ENCODE measurements at places on chromosomes 2 and 18.
A peak's percentile ranks its signal among the peaks of the same experiment; 100 is the strongest.

DNA sequence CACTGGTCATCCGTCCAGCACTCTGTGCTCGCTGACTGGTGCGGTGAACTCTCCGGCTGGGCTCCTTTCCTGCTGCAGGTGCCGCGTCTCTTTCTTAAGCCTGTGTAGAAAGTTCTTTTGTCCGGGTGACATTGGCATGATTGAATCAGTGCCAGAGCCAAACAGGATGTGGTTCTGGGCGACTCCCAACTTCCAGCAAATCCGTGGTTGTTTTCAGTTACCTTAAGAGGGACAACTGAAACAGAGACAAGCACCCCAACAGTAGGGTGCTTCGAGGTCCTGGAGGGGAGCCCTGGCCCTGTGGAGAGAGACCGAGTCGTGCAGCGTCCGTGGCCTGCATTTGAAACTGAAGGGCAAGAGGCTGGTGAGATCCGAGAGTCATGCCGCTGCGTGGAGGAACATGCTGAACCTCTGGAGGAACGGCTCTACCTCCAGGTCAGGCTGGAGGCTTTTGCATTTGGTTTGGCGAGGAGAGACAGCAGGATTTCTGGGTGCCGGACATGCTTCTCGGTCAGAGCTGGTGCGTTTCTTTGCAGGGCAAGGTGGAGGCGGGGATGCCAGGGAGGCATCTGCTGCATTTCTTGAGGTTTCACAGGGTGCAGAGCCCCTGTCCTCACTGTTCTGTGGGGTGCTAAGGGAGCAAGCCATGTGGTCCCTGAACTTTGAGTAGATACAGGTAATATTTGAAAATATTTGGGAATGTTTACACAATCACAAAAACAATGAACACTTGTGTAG lies 26.8 kb downstream of the SH3BP4 start:
- DNase-seq, result no peak

DNA sequence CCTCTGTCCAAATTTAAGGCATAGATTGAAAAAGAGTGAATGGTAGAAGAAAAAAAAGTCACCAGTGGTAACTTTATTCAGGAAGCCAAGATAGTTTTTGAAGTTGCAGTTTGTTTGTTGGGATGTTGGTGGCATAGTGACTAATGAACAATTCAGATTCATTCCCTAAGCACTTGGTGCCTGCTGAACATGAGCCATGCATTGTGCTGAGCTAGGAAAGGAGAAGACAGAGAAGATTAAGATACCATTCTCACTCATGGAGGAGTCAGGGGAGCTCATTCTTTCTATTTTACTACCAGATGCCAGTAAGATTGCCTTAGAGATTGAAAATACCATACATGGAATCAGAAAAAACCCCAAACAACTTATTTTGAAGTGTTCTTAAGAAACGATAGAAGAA lies 25.1 kb downstream of the MEIS1 start:
- no peak for DNase-seq

DNA sequence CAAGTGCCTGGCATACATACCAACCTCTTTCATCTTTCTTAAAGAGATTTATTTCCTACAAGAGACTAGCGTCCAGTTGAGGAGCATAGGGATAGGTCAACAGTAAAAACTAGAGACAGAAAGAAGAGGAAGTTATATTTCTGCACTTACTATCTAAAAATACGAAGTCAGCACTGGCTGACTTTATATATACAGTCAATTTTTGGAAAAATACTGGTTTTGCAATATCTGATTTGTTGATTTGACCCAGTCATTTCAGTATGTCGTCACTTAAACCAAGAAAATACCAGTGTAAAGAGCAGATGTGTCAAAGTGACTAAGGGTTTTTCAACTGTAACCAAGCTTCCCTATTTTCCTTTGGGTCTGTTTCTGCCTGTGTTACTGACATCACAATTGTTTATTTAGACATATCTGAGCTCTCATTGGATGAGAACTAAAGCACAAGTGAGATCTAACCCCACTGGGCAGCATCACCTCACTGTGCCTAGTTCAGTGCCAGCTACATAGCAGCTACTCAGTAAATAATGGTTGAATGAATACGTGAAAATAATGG lies 23.0 kb downstream of the CYTIP start:
- peak; percentile 68 for DNase-seq

GRCh38 chr2:38149531-38149930 lies 73.6 kb upstream of the CYP1B1 start:
- DNase-seq, result no peak

DNA sequence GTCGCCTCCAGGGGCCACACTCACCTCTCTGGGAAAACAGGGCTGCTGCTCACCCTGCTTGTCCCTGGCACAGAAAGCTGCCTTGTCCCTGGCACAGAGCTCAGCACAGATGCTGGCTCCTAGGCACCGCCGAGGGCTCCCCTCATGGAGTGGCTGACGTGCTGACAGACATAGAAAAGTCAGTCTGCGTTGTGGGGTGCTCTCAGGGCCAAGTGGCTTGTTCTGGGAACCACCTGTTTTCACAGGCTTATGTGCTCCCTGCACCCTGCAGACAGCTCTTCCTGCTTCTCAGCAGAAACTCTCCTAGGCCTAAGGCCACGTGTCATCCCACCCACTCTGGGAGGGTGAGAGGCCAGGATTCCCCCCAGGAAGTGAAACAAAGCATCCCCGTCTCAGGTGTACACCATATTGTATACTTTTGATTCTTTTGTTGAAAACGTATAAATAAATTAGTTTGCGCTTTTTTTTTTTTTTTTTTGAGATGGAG lies 84.7 kb upstream of the TMEM200C start:
- DNase-seq, result no peak

DNA sequence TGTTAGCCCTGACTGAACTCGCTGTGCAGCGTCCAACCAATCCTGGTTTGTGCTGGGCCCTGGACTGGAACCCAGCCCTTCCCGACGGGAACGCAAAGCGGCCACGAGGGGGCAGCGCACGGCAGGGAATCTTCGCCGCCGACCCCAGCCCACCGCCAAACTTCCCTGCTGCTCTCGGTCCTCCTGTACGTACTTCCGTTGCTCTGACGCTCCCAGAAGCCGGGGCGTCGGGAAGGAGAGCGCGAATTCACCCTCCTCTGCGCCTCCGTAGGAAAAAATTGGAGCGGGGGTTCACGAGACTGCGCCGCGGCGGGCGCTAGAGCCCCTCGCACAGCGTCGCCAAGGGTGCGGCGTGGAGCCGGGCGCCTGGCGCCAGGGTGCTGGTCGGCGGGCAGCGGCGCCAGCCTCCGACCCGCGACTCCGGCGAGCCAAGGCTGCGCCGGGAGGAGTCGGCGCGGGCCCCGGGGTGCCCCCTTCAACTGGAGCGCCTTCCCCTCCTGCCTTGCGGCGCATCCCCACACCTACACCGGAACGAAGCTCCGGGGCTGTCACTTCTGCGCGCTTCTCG lies 873 bp upstream of the SH3RF3 start:
- peak; percentile 60 for DNase-seq

DNA sequence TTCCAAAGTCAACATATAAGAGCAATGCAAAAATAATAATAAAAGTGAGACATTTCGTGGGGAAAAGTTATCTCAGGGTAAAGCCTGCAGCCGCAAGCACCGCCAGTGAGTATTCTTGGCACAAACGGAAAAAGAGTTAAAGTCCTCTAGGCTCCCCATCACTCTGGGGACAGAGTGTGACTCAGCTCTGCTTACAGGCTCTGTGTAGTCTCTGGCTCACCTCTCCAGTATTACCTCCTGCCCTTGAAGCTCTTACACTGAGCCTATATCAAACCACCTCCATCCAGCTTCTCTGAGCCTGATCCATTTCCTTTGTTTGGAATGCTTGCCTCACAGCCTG lies 55.5 kb downstream of the MTHFD2 start:
- no peak for DNase-seq

DNA sequence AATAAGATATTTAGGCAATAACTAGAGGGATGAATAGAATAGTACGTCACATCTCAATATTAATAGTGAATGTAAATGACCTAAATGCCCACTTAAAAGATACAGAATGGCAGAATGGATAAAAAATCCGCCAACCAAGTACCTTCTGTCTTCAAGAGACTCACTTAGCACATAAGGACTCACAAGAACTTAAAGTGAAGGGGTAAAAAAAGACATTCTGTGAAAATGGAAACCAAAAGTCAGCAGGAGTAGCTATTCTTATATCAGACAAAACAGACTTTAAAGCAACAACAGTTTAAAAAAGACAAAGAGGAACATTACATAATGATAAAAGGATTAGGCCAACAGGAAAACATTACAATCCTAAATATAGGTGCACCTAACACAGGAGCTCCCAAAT lies 56.7 kb upstream of the DSC1 start:
- DNase-seq, result no peak

- no peak for DNase-seq
Observed at GRCh38 chr2:166725927-166726924, 162.1 kb upstream of the XIRP2 start.

- no peak for DNase-seq
Observed at GRCh38 chr2:25585189-25585588, 88.2 kb downstream of the DTNB start.

- DNase-seq, result no peak
Observed at GRCh38 chr2:60158262-60158661, 395.2 kb downstream of the BCL11A start.

- no peak for DNase-seq
Observed at GRCh38 chr2:115910270-115910669, 1467.8 kb downstream of the DPP10 start.

DNA sequence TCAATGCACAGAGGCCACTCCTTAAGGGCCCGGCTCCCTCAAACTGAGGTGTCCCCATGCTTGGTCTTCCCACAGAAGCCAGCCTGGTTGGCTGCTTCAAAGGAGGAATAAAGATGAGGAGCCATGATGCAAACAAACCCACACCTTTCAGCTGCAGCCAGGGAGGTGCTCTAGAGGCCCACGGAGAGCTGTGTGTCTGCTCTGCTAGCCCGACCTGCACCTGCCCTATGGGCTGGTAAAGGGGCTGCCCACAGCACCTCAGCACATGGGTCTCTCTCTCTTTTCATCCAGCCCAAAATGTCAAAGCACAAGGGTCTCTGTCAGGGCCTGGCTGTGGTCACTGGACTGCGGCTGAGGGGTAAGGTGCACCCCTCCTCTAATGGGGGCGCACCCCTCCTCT lies 132.1 kb downstream of the MSH2 start:
- DNase-seq, result no peak

GRCh38 chr2:58638256-58638805 lies 397.2 kb upstream of the FANCL start:
- no peak for DNase-seq

- DNase-seq, result no peak
Observed at GRCh38 chr2:140747090-140747489, 1383.7 kb downstream of the LRP1B start.

DNA sequence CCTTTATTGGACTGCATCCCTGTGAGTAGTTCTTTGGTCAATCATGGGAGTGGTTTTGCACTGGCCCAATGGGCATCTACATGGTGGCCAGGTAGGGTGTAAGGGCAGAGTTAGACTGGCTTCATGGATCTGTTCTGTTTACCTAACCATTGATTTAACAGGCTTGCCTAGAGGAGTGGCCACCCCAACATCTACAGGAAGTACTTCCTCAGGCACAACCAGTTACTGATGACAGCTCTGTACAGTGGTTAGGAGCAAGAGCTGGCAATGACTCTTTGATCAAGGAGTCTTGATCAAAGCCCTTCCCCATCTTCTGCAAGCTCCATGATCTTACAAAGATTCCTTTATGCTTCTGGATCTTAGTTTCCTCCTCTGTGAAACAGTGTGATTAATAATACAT lies 140.9 kb upstream of the CYP1B1 start:
- no peak for DNase-seq

GRCh38 chr2:10982931-10983701 lies 71.4 kb downstream of the KCNF1 start:
- DNase-seq, result no peak

GRCh38 chr18:43486462-43486861 lies 209.2 kb upstream of the SYT4 start:
- peak; percentile 8 for DNase-seq

GRCh38 chr2:86485103-86485502 lies 43.9 kb downstream of the KDM3A start:
- no peak for DNase-seq

GRCh38 chr2:217414429-217414828 lies 554.6 kb upstream of the TNP1 start:
- no peak for DNase-seq

Measured in CD4-positive, alpha-beta T cell treated with Interleukin-17A for 1 hour (primary cell).